Neural crest cell (in vitro differentiated cells): ENCODE measurements at places on chromosomes 7 and 10.

DNA sequence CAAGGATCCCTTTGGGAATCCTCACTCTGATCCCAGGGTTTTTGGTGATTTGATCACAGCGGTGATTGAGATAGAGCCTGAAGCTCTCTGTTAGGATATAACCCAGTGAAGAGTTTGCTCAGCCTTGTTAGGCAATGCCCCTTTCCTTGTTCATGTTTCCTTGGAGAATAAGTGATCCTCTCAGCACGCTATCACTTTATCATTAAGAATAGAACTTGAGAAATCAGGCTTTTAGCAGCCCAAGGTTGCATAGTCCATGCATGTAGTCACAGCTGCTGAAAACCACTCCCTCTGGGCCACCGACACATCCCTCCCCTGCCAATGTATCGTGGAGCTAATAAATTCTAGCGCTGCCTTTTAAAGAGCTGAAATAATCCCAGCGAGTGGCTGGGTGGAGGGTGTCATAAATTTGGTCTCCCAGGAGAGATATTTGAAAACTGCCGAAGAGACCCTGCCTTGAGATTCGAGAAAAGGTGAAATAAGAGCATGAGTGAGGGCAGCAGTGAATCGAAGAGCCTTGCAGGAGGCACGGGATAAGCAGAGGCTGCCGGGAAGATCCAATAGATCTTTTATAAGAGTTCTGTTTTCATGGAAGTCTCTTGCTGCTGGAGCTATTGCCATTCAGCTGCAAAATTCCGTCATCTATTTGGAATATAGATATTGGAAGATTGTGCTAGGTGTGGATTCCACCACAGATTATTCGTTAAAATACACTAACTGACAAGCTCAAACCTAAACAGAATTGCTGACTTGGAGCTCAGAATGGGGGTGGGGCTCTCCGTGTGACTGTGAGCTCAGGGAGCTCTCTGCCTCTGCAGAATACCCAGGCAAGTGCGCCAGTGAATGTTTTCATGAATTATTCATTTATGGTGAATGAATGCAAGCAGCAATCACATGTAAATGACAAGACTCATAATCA, 249.8 kb downstream of the TRIL start:
- H3K36me3 ChIP-seq, result no peaks in the 10 kb centered on the region
- H3K4me1 ChIP-seq, result peaks cover 33% of the 10 kb centered on the region
- H3K4me3 ChIP-seq, result peak overlapping the region; percentile 70

DNA sequence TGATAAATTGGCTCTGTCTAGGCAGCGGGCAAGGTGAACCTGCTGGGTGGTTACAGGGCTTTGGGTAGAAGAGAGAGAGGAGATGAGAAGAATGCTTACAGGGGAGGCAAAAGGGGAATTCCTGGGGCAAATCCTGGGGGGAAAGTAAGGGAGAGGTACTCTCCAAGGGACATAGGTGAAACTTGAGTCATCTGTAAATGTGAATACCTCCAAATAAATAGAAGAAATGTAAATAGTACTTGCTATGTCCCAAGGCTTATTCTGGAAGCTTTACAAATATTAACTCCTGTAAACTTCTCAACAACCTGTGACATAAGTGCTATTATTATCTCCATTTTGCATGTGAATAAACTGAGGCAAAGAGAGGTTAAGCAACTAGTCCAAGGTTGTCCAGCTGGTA, 57.7 kb upstream of the CDK13 start:
- H3K27me3 ChIP-seq, result peaks cover 20% of the 10 kb centered on the region
- no peak overlapping the region for H3K4me3 ChIP-seq
- no peaks in the 10 kb centered on the region for H3K4me1 ChIP-seq
- DNase-seq, result no peak

- H3K4me3 ChIP-seq, result no peak overlapping the region
- peaks cover 78% of the 10 kb centered on the region for H3K27me3 ChIP-seq
- peaks cover 5% of the 10 kb centered on the region for H3K4me1 ChIP-seq
- no peaks in the 10 kb centered on the region for H3K36me3 ChIP-seq
- no peak overlapping the region for H3K27ac ChIP-seq
- no peak for DNase-seq
Measured at GRCh38 chr10:123606955-123607354, 59.2 kb upstream of the GPR26 start.

- no peaks in the 10 kb centered on the region for H3K4me1 ChIP-seq
- no peak overlapping the region for H3K4me3 ChIP-seq
- peaks cover 12% of the 10 kb centered on the region for H3K27me3 ChIP-seq
Measured at GRCh38 chr10:68202960-68203353, 29.0 kb downstream of the ATOH7 start.

DNA sequence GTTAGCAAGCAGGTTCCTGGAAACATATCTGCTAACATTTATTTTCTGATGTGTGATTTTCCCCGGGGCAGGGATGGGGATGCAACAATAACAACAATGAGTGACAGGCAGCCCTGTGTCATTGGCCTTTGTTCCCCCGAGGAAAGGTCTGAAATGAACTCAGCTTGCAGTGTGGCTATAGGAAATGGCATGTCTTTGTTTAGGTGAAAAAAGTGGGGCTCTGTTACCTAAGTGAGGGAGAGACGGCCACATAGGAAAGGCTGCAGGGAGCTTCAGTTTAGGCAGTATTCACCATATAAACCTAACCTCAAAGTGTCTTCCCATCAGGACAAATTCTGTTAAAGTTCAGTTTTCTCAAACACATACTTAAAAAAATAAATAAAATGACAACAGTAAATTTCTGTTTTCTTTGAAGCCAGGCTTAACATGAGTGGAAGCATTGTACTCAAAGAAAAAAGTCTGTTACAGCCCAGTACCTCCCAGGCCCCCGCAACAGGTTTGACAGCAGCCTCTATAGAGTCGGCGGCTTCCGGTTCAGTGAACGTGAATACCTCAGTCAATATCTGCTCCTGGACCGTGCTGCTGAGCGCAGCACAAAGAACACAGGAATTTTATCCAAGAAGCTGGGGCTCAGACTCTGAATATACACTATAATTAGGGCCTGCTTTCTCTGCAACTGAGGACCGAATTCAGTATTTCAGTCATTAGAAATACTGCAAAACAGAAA, 168.3 kb downstream of the GLI3 start:
- peaks cover 6% of the 10 kb centered on the region for H3K36me3 ChIP-seq
- peaks cover 85% of the 10 kb centered on the region for H3K4me1 ChIP-seq
- H3K4me3 ChIP-seq, result peak overlapping the region; percentile 78
- H3K27ac ChIP-seq, result peak overlapping the region; percentile 97

- H3K27ac ChIP-seq, result no peak overlapping the region
- H3K27me3 ChIP-seq, result no peaks in the 10 kb centered on the region
- H3K36me3 ChIP-seq, result peaks cover 31% of the 10 kb centered on the region
- peaks cover 5% of the 10 kb centered on the region for H3K4me1 ChIP-seq
- no peak for DNase-seq
Measured at GRCh38 chr7:138845711-138846110, 47.7 kb upstream of the ATP6V0A4 start.

GRCh38 chr7:126450269-126450671, 802.5 kb downstream of the GRM8 start:
- H3K4me3 ChIP-seq, result no peak overlapping the region
- no peaks in the 10 kb centered on the region for H3K4me1 ChIP-seq
- DNase-seq, result no peak
- no peaks in the 10 kb centered on the region for H3K36me3 ChIP-seq

- DNase-seq, result no peak
- no peaks in the 10 kb centered on the region for H3K27me3 ChIP-seq
- H3K27ac ChIP-seq, result no peak overlapping the region
- no peak overlapping the region for H3K4me3 ChIP-seq
- peaks cover 12% of the 10 kb centered on the region for H3K4me1 ChIP-seq
Measured at GRCh38 chr10:92644921-92645320, 44.8 kb upstream of the HHEX start.

- no peaks in the 10 kb centered on the region for H3K4me1 ChIP-seq
- H3K36me3 ChIP-seq, result no peaks in the 10 kb centered on the region
- H3K4me3 ChIP-seq, result no peak overlapping the region
Measured at GRCh38 chr10:75730847-75731246, 299.4 kb downstream of the LRMDA start.

GRCh38 chr7:103549786-103550185, 103.8 kb upstream of the SLC26A5 start:
- H3K36me3 ChIP-seq, result no peaks in the 10 kb centered on the region
- H3K27ac ChIP-seq, result no peak overlapping the region
- peaks cover 49% of the 10 kb centered on the region for H3K27me3 ChIP-seq
- H3K4me3 ChIP-seq, result no peak overlapping the region

- no peak for DNase-seq
- H3K4me3 ChIP-seq, result no peak overlapping the region
- no peaks in the 10 kb centered on the region for H3K4me1 ChIP-seq
- no peak overlapping the region for H3K27ac ChIP-seq
- peaks cover 76% of the 10 kb centered on the region for H3K36me3 ChIP-seq
Measured at GRCh38 chr7:99531354-99531765, 20.6 kb downstream of the FAM200A start.

GRCh38 chr7:100065452-100066186, 15.9 kb downstream of the ZNF3 start:
- H3K27ac ChIP-seq, result no peak overlapping the region
- H3K27me3 ChIP-seq, result peaks cover 3% of the 10 kb centered on the region
- peaks cover 5% of the 10 kb centered on the region for H3K4me1 ChIP-seq
- H3K4me3 ChIP-seq, result peak overlapping the region; percentile 36
- no peak for DNase-seq

GRCh38 chr7:105017657-105018365, 3.8 kb downstream of the KMT2E start:
- DNase-seq, result no peak
- peak overlapping the region; percentile 100 for H3K4me3 ChIP-seq
- peaks cover 48% of the 10 kb centered on the region for H3K4me1 ChIP-seq

GRCh38 chr10:26435852-26436251, 2.3 kb upstream of the APBB1IP start:
- no peak overlapping the region for H3K4me3 ChIP-seq
- peaks cover 46% of the 10 kb centered on the region for H3K27me3 ChIP-seq

DNA sequence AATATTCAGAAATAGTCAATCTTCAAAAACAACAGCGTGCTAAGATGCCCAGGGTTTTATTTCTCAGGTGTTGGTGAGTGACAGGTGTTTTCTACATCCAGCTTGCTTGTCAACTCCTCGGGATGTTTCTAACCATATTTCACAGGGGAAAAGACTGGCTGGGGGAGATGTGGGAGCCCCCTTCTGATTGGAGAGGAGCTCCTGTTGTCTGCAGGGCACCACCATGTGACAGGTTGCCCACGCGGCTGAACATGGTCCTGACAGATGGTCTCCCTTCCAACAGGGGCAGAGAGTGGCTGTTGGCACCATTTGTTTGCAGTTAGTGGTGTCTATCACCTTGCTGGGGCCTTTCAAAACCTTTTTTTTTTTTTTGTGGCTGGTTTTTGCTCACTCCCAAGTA, 16.5 kb upstream of the GPR26 start:
- H3K27me3 ChIP-seq, result peaks cover 65% of the 10 kb centered on the region
- no peak for DNase-seq
- H3K4me3 ChIP-seq, result no peak overlapping the region

DNA sequence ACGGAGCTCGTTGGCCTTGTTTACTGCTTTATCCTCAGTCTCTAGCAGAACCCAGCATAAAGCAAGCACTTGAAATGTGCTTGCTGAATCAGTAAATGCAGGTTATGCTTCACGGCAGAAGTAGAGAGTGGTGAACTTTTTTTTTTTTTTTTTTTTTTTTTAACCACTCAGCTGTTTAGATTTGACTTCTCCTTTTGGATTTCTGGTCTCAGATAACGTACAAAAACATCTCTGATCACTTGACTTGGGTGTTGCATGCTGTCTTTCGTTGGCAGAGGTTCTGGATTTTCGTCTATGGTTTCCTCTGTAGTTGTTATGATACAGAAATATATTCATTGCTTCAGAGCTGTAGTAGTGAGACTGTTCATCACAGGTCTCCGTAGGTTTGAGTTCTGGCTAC, 242.5 kb upstream of the HABP2 start:
- peak overlapping the region; percentile 32 for H3K27ac ChIP-seq
- no peak for DNase-seq
- peaks cover 44% of the 10 kb centered on the region for H3K4me1 ChIP-seq

GRCh38 chr7:158377800-158378623, 209.6 kb downstream of the PTPRN2 start:
- peaks cover 5% of the 10 kb centered on the region for H3K36me3 ChIP-seq
- peaks cover 18% of the 10 kb centered on the region for H3K27me3 ChIP-seq
- DNase-seq, result no peak
- no peak overlapping the region for H3K27ac ChIP-seq
- H3K4me1 ChIP-seq, result peaks cover 13% of the 10 kb centered on the region

DNA sequence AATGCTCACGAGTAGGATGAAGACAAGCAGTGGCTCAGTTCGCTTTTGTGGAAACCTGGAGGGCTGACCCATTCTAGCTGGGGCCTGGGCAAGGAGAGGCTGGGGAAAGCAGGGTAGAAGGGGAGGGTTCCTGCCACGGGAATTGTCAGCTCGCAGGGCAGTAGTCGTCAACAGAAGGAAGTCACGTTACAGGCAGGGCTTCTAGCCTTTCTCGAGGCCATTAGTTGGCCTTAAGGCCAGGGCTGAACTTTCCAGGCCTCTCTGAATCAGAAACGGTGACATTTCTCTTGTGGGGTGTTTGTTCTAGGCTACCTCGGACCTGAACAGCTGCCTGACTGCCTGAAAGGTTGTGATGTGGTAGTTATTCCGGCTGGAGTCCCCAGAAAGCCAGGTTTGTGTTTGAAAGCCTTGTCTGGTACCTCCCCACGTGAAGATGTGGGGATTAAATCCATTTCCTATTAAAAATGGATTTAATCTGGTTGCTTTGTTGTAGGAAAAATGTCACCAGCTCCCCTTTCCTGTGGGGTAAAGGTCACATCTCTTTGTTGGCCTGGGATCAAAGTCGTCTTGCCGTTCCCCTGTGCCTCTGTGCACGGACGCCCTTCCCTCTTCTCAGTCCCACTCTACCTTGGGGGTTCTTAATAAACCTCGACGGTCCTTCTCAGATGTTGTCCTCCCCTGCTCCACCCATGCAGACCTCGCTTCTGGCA, 9.4 kb downstream of the MDH2 start:
- H3K36me3 ChIP-seq, result peaks cover 5% of the 10 kb centered on the region
- no peak for DNase-seq
- no peaks in the 10 kb centered on the region for H3K27me3 ChIP-seq
- no peak overlapping the region for H3K27ac ChIP-seq
- no peak overlapping the region for H3K4me3 ChIP-seq

GRCh38 chr10:60944910-60945297, 919 bp upstream of the RHOBTB1 start:
- no peaks in the 10 kb centered on the region for H3K27me3 ChIP-seq
- no peaks in the 10 kb centered on the region for H3K36me3 ChIP-seq
- peaks cover 26% of the 10 kb centered on the region for H3K4me1 ChIP-seq
- DNase-seq, result no peak

GRCh38 chr7:37216156-37216852, 232.4 kb downstream of the ELMO1 start:
- H3K4me1 ChIP-seq, result peaks cover 27% of the 10 kb centered on the region
- no peaks in the 10 kb centered on the region for H3K36me3 ChIP-seq
- no peak overlapping the region for H3K4me3 ChIP-seq
- no peaks in the 10 kb centered on the region for H3K27me3 ChIP-seq
- DNase-seq, result no peak
- H3K27ac ChIP-seq, result no peak overlapping the region

- H3K27ac ChIP-seq, result no peak overlapping the region
- peaks cover 6% of the 10 kb centered on the region for H3K27me3 ChIP-seq
- no peak overlapping the region for H3K4me3 ChIP-seq
- peaks cover 11% of the 10 kb centered on the region for H3K4me1 ChIP-seq
Measured at GRCh38 chr10:78817804-78818203, 251.0 kb upstream of the ZMIZ1 start.
